ENCODE measurements at places on chromosomes 5 and 9.
A peak's percentile ranks its signal among the peaks of the same experiment; 100 is the strongest.

GRCh38 chr5:157559301-157559700 lies 16.3 kb downstream of the ADAM19 start:
- no peak for DNase-seq

- DNase-seq, result no peak
Observed at GRCh38 chr9:84067821-84068220, 87.2 kb downstream of the RMI1 start.

DNA sequence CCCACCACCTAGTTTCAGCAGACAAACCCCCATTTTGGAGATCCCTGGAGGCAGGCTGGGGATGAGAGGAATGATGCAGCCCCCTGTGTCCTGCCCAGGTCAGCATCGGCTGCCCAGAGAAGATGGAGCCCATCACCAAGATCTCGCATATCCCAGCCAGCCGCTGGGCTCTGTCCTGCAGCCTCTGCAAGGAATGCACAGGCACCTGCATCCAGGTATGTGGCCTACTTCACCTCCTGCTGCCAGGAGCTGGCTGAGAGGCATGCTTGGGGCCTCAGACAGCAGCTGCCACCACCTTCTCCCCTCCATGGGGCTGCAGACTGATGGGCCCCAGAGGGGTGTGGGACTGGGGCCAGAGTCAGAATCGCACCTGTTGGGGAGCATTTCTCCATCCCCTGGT lies 38.9 kb downstream of the JADE2 start:
- no peak for DNase-seq

GRCh38 chr9:114539701-114540380 lies 34.6 kb upstream of the WHRN start:
- no peak for DNase-seq

DNA sequence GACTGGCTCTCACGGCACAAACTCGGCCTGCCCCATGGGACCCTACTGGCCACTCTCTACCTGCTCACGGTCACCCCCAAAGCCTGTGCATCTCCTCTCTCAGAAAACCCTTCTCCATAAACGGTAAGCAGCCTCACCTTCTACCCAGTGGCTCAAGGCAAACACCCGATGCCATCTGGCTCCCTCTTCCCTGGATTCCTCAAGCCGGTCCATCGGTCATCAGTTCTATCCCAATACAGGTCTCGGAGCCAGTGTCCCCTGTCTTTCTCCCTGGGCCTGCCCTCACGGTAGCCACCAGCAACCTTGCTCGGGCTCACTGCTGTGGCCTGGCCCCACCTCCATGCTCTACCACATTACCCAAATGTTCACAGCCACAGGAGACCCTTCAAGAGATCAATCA lies 134.1 kb downstream of the ROR2 start:
- no peak for DNase-seq

DNA sequence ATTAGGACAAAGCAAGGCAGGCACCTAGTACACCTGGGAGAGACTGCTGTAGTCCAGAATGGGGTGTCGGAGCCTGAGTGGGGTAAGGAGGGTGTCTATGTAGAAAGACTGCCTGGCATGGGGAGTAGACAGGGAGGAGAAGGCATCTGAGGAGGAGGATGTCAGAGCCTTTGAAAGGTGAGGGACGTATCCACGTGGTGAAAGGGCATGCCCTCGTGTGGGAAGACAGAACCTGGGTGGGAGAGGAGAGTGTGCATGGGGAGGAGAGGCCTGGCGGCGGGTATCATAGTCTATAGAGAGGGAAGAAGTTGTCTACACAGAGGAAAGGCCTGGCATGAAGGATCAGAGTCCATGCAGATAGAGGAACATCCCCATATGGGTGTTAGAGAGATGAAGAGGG lies 91.8 kb downstream of the NDFIP1 start:
- no peak for DNase-seq

DNA sequence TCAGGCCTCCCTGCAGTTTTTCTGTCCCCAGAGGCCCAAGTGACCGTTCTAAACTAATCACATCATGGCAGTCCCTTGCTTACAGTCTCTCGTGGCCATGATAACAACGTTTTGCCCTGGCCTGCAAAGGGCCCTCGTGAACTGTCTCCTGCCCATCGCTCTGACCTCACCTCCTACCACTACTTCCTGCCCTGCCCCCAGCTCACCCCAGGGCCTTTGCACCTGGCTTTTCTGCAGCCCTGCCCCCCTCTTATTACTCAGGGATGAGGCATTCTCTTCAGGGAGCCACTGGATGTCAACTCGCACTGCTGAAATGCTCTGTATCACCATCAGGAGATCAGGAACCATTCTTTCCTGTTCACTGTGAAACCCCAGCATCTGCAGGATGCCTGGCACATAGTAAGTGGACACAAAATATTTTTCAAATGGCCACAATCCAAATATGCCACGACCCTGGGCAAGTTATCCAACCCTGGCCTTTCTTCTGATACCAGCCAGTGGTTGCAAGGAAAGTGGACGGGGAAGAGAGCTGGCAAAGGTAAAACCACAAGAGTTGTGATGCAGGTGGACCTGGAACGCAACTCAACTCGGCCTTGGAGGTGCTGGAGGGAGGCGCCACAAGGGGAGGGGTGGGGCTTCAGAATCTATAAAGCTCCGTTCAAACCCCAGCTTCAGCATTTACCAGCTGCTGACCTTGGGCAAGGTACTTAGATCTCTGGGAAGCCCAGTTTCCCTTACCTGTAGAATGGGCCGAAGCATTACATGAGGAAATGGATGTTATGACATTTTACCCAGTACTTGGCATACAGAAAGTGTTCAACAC lies 1.7 kb downstream of the SNCB start:
- no peak for DNase-seq

DNA sequence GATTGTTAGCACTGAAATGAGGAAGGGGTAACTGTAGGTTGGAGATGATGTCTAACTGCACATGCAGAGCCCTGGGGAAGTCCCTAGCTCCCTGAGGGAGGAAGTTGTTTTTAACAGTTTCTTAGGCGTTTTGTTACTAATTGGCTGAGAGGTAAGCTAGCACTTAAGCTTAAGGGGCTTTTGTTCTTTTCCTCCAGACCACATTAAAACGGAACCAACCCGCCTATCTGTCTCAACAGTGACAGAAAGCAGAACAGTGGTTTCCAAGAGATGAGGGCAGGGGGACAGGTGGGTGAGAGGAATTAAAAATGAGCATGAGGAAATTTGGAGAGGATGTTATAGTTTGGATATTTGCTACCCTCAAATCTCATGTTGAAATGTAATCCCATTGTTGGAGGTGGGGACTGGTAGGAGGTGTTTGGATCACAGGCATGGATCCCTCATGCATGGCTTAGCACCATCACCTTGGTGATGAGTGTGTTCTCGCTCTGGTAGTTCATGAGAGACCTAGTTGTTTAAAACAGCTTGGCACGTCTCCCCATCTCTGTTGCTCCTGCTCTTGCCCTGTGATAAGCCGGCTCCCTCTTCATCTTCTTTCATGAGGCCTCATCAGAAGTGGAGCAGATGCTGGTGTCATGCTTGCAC lies 38.9 kb downstream of the LYRM7 start:
- peak; percentile 24 for DNase-seq

DNA sequence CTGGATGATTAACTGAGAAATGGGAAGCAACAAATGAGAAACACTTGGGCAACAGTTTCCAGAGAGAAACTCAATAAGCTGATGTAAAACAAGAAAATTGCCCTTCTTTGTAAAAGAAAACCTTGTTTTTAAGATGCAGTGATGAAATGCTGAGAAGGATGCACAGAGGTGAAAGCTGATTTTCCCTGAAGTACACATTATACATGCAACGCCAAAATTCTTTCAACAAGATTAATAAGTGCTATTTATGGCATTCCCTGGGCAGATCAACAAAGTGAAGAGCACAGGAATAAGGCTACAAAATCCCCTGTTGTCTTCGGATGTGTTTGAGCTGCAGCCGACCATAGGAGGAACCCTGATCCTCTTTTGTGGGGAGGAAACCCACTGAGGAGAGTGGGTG lies 208.0 kb upstream of the ANKH start:
- no peak for DNase-seq

GRCh38 chr5:175465282-175465681 lies 13.1 kb upstream of the SFXN1 start:
- no peak for DNase-seq

- peak; percentile 60 for DNase-seq
Observed at GRCh38 chr9:88991066-88992034, at the start of gene S1PR3. S1PR3 (plus strand) TSS chr9:88991468; CDS start chr9:89001201, 9,733 bp downstream.

Measured in A673 (cell line).